ENCODE measurements at places on chromosomes 5 and 9. TPM values are rescaled to one million over a fixed set of nuclear protein-coding genes. Genes with fewer than 3 reads are reported as not detected.

DNA sequence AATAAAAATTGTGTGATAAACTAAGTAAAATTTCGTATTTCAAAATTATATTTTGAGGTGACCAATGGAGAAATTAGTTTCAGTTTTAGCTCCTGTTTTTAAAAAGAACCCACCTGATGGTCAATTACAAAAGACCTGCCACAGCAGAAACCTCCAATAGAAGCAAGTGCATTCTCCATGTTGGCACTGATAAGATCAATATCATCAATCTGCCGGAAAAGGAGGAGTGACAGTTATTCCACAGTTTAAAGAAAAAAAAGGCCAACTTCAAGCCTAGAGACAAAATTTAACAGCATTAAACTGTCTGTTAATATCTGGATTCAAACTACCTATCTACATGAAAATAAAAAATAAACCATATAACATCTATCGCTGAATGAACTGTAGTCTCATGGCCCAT, 67.7 kb downstream of the SPTLC1 start:
- DNase-seq = no peak

DNA sequence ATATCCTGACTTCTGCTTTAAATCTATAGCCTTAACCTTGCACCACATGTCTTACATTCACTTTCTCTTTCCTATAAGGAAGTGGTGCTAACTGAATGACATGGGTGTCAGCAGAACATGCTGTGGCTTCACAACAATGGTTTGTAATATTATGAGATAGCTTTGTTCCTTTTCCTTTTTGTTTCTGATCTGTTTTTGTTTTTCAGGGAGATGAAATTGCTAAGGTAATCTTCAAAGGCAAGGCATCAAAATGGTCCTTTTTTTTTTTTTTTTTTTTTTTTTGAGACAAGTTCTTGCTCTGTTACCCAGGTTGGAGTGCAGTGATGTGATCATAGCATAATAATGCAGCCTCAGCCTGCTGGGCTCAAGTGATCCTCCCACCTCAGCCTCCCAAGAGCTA, 53.6 kb upstream of the RANBP6 start:
- DNase-seq = no peak

DNA sequence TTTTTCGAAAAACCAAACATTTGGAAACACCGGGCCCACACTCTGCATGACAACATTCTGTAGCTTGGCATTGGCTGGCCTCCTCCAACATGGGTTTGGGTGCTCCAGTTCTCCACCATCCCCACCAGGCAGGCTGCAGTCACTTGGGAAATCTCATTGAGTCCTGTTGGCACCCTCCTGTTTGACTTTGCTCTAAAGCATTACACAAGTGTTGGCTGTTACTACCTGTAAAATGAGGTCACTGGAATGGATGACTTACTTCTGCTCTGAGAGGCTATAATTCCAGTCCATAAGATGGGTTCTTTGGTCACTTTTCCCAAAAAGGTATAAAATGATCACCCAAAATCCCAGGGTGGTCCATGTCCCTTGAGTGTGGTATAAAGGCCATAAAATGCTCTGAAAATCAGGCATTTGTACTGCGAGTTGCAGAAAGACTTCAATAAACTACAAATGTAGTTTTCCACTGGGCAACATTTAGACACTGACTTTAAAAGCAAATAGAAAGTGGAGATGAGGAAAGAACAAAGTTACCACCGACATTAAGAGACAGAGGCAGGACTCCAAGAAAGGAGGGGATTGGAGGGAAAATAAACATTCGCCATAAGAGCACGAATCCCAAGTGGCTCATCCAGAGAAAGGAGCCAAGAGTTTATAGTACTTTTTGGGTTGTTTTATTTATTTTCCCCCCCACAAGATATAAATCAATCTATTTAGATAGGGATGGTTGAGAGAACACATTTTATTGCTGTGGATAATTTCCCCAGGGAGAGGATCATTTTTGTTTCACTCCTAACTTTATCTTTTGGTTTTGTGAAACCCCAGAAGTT, 295.1 kb downstream of the TLE1 start:
- DNase-seq = no peak

Gene C6
- not detected for total RNA-seq

GRCh38 chr9:89497257-89497963, 503 bp downstream of the SEMA4D start:
- DNase-seq = peak; percentile 88

- no peak for DNase-seq
These were observed 322.5 kb downstream of the NFIB start for GRCh38 chr9:13991395-13991794.

DNA sequence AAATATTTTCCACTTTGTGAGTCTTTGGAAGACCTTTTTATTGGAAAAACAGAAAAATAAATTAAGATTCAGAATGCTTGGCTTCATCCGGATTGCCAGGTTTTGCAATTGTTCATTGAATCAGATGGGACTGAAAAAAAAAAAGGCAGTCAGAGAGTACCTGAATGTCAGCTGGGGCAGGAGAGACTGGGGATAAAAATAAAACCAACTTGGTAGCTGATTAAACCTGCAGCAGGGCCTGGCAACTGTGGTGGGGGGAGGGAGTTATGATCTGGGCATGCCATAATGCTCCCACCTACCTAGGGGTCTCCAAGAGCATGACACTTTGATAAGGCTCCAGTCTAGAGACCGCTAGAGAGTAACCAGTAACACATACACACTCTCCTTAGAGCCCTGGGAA, 454.4 kb downstream of the DTWD2 start:
- DNase-seq = no peak

GRCh38 chr5:124661317-124662141, 84.9 kb downstream of the ZNF608 start:
- no peak for DNase-seq

DNA sequence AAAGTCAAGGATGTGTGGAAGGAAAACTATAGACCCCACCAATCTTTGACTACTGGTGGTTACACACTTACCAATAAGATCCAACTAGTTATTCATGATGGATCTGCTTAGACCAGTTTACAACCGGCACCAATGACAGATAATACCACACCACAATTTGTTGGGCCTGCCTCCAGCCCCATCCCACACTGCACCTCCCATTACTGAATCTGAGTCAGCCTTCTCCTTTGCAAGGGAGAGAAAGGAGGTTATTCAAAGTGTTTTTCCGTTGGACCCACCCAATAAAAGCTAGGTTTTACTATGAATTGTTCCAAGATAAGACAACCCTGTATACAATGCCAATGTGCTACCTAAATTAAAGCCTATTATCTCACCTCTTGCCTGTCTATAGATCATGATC, 453.5 kb downstream of the MTRR start:
- DNase-seq = no peak

Gene NME5
- total RNA-seq = 0.44 TPM

DNA sequence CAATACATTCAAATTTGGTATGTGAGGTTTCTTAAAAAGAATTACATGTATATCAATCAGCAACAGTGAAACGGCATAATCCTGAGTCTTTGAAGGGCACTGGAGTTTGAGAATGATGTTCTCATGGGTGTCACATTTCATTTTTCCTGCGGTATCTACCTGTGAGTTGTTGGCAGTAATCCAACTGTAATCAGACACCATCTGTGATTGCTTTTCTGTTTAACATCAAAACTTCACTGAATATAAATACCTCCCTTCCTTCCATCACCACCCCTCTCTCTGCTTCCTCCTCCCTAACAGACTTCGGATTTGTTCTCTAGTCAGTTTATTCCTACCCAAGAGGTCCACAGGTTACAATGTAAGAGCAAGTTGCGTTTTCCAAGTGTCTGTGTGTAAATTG, 275.2 kb upstream of the PCSK5 start:
- DNase-seq = no peak

Gene FGD3
- 1.3 TPM for total RNA-seq

- DNase-seq = no peak
These were observed 222.4 kb downstream of the DIRAS2 start for GRCh38 chr9:90420211-90420610.

Gene PFN3
- not detected for total RNA-seq

DNA sequence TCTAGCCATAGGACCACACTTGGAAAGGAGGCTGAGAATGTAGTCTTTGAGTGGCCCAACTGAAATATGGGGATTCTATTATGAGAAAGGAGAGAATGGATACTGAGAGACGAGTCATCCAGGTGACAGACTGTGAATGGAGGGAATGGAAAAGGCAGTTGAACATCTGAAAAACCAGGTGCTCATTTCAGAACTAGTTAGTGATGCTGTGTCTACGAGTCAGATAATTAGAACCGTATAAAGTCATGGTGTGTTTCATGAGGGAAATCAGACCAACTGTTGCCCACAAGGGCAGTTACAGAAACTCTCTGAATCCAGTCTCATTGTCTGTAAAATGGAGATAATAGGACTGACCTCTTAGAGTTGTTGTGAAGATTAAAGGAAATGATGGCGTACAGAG, 86.5 kb downstream of the EGFLAM start:
- DNase-seq = no peak
